ENCODE measurements at places on chromosomes 3 and 15. TPM values are rescaled to one million over a fixed set of nuclear protein-coding genes. Genes with fewer than 3 reads are reported as not detected.

Gene BBX
- polyA plus RNA-seq = 30.9 TPM

DNA sequence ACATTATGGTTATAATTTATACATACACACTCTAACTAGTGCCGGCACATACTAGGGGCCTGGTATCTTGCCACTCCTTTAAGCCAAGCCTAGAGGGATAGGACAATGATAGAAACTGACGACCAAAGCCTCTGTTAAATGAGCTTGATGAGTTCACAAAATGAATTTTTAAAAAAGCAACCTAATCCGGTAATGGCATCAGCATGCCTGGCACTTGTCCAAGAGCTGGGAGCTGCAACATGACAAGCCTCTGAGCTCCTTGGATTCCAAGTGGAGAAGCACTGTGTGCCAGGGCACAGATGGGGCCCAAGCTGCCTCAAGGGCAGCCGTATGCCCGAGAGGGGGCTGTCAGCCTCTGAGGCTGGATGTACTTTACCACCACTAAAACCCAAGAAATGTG is 9.7 kb downstream of the ETV5 start:
- no peak for DNase-seq

Gene LMAN1L
- not detected for polyA plus RNA-seq

GRCh38 chr3:115898656-115899410 is 275.5 kb downstream of the GAP43 start:
- DNase-seq = no peak

Gene GABRB3
- polyA plus RNA-seq = 0.81 TPM

DNA sequence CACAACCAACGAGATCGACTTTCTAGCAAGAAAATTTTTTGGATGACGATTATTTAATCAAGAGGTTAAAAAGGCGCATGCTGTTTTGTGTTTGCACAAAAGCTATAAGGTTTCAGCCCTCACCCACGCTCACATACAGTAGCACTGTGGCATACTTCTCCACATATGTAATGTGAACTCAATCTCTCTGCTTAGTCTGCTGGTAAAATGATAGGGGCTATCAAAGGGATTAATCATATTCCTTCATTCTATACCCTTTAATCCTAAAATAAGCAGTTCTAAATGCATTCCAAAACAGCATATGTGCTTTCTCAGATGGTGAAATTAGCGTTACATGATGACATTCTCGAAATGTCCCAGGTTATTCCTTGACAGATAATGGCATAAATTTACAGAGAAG is 196.9 kb upstream of the PRICKLE2 start:
- no peak for DNase-seq

GRCh38 chr3:72904163-72904562 is 16.3 kb downstream of the GXYLT2 start:
- DNase-seq = no peak

GRCh38 chr15:101724675-101725005 is 367 bp upstream of the TARS3 start:
- DNase-seq = no peak

DNA sequence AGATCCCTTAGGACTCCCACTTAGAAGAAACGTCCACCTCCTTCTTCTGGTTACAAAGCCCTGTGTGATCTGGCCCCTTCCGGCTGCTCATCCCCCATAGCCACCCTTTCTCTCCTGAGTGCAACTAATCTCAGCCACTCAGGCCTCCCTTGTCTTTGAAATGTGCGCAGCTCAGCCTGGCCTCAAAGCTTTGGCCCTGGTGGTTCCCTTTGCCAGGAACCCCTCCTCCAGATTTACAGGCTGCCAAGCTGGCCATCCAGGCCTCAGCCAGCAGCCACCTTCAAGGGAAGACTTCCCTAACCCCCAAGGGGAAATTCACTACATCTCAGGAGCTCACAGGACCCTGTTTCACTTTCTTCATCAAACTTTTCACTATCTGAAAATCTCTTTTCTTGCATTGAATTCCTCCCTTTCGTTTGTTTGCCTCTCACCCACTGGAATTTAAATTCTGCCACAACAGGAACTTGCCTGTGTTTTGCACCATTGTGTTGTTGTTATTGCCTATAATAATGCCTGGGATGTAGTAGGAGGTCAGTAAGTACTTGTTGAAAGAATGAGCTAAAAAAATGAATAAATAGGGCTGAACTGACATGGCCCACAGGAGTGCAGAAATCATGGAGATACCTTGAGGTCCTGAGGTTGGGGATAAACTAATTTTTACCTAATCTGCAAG is 109.5 kb upstream of the PFN2 start:
- DNase-seq = no peak

Data from keratinocyte (primary cell).